ENCODE measurements at places on chromosomes 7 and 10. TPM values are rescaled to one million over a fixed set of nuclear protein-coding genes. Genes with fewer than 3 reads are reported as not detected.
A peak's percentile ranks its signal among the peaks of the same experiment; 100 is the strongest.

Gene RHOBTB1
- total RNA-seq: 11.0 TPM

Gene GRM3
- total RNA-seq: not detected

Gene STEAP1
- total RNA-seq: 24.3 TPM

Gene CALHM3
- total RNA-seq: not detected

Gene ATG9B
- total RNA-seq: 34.1 TPM

Gene TMEM130
- total RNA-seq: 3.7 TPM

Gene NUTM2D
- 3.7 TPM for total RNA-seq

Gene SEC31B
- 6.4 TPM for total RNA-seq

Gene TRUB1
- 30.2 TPM for total RNA-seq

- no peak for DNase-seq
Measured at GRCh38 chr10:132788831-132789219, 2.9 kb upstream of the NKX6-2 start.

GRCh38 chr10:43411536-43411935, 2.5 kb upstream of the HNRNPF start:
- DNase-seq: no peak

DNA sequence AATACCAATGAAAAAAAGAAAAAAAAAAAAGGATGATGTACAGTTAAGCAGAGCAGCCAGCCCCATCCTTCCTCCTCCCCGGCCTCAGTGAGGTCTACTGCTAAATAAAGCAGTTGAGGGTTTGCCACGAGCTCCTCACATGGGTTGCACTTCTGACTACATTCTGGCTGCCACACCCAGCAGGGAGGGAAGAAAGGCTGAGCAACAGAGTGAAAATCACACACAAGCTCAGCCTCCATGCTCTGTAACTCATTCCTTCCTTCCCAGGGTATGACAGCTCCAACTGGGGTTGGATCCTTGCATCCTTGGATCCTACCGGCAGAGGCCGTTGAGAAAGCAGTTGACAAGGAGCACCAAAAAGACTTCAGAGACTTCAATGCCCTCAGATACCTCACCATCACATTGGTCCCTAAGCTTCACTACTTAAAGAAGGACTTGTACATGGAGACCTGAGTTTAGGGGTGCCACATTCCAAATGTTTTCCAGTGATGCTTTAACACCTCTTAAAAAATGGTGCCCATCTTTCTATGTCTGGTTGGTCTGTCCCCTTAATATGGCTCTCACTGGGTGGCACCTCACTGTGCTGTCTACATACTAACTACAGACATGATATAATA, 52.9 kb upstream of the PIK3CG start:
- DNase-seq: peak; percentile 76

DNA sequence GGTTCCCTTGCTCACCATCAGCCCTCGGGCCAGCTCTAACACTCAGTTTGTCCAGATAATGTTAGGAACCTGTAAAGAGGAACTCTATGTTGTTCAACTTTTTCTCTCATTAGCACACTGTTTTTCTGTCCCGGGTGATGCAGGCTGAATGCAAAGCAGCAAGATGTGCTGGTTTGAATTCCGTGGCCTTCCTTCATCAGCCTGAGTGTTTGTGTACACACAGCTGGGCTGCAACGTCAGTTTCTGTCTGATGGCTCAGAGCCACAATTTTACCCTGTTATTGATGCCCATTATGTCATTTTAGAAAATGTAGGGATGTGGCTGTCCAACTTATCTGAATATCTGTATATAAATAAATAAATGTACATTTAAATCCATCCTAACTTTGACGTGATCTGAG, 152.0 kb downstream of the PLPP4 start:
- DNase-seq: no peak

DNA sequence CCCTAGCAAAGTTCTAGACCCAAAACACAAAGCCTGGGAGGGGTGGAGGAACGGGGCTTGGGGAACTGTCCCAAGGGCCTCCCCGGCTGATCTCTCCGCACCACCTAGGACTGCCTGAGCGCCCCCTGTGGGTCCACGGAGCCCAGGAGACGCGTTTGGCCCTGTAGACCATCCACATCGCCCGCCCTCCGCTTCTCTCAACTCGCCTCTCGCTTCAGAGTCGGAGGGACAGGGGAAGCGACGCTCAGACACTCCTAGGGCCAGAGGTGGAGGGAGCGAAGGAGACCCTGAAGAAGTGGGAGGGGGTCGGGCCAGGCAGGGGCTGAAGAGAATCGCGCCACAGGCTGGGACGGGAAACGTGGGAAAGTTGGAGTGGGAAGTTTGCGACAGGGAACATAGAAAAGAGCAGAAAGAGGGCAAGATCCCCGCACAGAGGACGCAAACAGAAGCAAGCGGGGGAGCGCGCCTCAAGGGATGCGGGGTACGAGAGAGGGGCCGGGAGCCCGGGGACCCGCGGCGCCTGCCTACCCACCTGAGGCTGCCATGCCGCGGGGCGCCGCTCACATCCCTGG, 378 bp downstream of the PIK3AP1 start:
- DNase-seq: no peak

DNA sequence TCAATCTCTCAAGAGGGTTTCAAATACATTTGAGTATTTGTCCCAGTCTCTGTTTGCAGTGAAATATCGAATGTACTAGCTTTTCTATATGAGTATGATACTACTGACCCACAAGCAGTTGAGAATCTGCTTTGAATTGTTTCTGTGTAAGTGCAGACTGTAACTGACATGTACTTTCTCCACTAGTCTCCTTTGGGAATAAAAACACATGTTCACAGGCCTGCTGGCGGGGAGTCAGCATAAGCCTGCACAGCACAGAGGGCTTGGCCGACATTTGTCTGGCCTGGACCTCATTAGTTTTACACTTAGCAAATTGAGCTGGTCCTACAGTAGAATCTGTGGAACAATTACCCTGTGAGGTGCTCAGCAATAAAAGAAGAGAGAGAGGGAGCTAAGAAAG, 72.6 kb downstream of the ITGB8 start:
- DNase-seq: no peak

- no peak for DNase-seq
Measured at GRCh38 chr7:110382736-110383135, 708.2 kb upstream of the LRRN3 start.

DNA sequence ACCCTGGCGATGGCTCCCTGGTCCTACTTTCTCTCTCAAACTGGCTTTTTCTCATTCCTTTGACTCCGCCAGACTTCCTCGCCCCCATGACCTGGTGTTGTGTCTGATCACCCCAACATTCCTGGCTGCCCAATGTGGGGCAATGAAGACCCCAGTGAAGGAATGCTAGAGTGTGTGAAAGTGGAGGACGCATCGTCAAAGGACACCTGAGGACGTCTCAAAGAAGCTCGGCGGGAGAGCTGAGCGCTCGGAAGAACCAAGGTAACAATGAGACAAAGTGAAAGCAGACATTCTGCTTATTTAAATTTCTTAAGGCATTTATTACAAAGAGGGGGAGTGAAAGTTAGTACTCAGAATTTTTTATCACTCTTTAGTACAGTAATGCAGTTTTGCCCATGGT, 31.7 kb upstream of the AKR1C2 start:
- no peak for DNase-seq

DNA sequence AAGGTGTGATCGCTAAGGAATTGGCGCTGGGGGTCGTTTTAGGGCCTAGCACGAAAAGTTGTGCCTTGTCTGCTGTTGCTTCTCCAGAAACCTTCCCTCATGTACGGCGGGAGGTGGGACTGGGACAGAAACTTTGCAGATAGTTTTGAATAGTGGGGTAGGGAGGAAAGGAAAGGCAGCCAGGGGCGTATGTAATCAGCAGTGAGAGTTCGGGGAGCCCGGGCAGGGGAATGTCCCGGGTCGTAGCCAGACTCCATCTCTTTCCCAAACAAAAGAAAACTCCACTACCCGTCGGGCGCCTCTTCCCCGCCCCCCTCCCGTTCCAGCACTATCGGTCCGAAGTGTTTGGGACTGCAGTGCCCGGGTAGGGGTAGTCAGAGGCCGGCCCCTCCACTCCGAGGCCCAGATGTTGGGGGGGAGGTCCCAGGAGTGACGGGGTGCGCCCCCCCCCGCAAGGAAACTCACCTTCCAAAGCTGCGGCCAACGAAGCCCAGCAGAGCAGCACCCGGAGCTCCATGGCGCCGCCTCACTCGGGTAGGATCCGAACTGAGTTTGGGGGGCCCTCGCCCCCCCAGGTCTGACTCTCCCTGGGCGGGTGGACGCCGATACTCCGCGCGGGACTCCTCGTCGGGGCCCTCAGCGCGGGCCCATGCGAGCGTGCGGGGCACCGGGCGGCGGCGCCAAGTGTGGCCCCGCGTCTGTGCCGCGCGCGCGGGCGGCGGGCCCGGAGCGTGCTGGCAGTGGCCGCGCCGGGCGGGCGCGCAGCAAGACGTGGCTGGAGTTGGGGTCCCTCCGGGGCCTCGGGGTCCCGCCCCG, 601 bp downstream of the EPHB4 start:
- no peak for DNase-seq

All from vagina (tissue), 2 donors.